ENCODE measurements at places on chromosomes 7 and 10.
A peak's percentile ranks its signal among the peaks of the same experiment; 100 is the strongest.

GRCh38 chr7:101410743-101411507 is 48.2 kb downstream of the COL26A1 start:
- DNase-seq = peak; percentile 32

- peak; percentile 26 for DNase-seq
Measured at GRCh38 chr7:42624471-42624870, 287.4 kb downstream of the C7orf25 start.

DNA sequence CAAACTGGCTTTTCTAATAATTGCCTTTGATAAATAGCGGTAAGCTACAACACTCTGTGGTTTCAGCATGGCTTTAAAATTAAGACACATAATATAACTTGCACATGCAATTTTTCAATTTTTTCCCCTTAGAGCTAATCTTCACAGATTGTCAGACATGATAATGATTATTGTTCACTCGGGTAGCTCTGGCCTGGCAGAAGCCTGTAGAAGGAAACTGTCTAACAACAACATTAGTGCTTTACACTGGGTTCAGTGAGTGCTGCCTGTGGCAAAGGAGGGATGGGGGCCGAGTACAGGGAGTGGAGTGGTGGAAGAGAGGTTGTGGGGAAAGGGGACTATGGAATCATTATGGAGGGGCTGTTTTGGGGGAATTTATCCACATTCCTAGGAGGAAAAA is 67.2 kb upstream of the AUTS2 start:
- no peak for DNase-seq

GRCh38 chr10:1706711-1707110 is 30.6 kb downstream of the ADARB2 start:
- no peak for DNase-seq

- DNase-seq = no peak
Measured at GRCh38 chr7:35007768-35008167, 29.5 kb downstream of the DPY19L1 start.

DNA sequence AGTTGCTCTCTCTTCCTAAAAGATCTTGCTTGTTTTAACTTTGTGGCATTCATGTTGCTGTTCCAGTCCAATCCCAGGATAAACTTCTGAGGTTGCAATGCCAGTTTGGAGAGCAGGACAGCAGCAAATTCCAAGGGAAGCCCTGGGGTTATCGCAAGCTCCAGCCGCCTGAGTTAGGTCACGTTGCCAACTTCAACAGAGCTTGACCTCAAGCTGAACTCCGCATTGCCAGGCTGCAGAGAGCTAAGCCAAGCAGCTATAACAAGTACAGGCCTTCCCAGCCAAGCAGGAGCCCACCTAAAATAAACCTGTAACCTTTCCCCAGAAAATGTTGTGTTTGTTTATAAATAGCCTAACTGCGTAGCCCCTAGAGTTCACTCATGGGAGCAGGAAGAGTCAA is 138.9 kb upstream of the LYZL1 start:
- DNase-seq = peak; percentile 91
